ENCODE measurements at places on chromosomes 1 and 21.

DNA sequence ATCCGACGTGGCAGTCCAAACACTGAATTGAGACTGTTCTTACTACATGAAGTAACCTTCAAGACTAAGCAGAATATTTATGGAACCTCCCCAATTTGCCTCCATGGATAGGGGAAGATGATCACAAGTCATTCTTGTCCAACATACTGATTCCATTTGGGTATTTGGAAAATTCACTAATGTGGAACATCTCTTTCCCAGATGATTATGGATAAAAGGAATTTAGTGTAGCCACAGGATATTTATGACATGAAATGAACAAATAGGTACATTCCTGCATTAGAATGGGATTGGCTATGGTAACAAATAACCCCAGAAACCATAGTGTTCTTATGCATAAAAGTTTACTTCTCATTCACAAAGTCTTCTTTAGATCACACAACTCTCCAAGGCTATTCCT lies 40.2 kb upstream of the SGIP1 start:
- no peak overlapping the region for H3K4me3 ChIP-seq
- no peaks in the 10 kb centered on the region for H3K36me3 ChIP-seq
- H3K4me1 ChIP-seq, result no peaks in the 10 kb centered on the region
- no peaks in the 10 kb centered on the region for H3K27me3 ChIP-seq
- DNase-seq, result no peak

DNA sequence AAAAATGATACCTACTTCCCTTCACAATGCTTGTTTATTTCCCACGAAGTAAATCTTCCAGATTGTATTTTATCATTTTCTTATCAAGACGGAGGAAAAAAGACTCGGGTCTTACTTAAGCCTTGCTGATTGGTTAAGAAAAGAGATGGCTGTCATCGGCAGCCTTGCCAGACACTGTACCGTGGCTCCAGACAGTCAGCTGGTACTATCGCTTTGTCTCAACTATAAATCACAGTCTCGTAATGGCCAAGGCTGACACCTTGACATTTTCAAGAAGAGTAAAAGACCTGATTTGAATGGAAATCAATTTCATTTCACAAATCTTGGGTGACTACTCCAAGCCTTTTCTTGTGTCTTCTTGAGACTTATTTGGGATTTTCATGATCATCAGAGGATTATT lies 868.0 kb downstream of the USP25 start:
- no peak overlapping the region for H3K27ac ChIP-seq
- no peaks in the 10 kb centered on the region for H3K4me1 ChIP-seq
- no peaks in the 10 kb centered on the region for H3K27me3 ChIP-seq
- no peak overlapping the region for H3K4me3 ChIP-seq
- H3K36me3 ChIP-seq, result no peaks in the 10 kb centered on the region

DNA sequence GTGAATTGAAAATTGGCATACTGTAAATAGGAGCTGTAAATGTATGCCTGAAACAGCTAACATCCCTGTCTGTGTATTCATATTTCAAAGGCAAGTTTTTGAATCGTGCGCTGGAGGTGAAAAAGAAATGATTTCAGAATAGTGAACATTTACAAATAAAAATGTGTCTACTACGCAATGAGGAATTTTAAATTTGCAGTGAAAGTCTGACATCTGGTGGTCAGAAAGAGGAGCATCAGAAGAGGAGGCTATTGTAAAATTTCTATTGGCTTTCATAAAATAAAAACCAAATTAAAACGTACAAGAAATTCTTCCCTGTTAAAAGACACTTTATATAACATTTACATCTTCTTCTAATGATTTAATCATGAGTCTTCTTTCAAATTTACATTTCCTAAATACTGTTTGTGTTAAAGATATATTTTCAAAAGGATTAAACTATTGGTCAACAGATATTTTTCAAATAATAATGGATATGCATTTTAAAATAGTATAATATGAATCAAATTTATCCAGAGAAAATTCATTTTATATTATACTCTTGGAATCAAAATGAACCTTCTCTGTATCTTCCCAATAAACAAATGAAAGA lies 113.7 kb upstream of the RRP15 start:
- no peak overlapping the region for H3K4me3 ChIP-seq
- no peak for DNase-seq
- H3K27ac ChIP-seq, result no peak overlapping the region
- peaks cover 44% of the 10 kb centered on the region for H3K27me3 ChIP-seq
- H3K4me1 ChIP-seq, result no peaks in the 10 kb centered on the region
- no peaks in the 10 kb centered on the region for H3K36me3 ChIP-seq

GRCh38 chr1:109824349-109825115 lies 60.8 kb upstream of the EPS8L3 start:
- peaks cover 66% of the 10 kb centered on the region for H3K4me1 ChIP-seq
- H3K27ac ChIP-seq, result peak overlapping the region; percentile 27
- H3K4me3 ChIP-seq, result no peak overlapping the region
- DNase-seq, result no peak
- H3K36me3 ChIP-seq, result no peaks in the 10 kb centered on the region

GRCh38 chr1:50980505-50980904 lies 10.5 kb downstream of the CDKN2C start:
- no peak for DNase-seq
- H3K36me3 ChIP-seq, result no peaks in the 10 kb centered on the region
- peaks cover 10% of the 10 kb centered on the region for H3K4me1 ChIP-seq
- H3K4me3 ChIP-seq, result no peak overlapping the region

DNA sequence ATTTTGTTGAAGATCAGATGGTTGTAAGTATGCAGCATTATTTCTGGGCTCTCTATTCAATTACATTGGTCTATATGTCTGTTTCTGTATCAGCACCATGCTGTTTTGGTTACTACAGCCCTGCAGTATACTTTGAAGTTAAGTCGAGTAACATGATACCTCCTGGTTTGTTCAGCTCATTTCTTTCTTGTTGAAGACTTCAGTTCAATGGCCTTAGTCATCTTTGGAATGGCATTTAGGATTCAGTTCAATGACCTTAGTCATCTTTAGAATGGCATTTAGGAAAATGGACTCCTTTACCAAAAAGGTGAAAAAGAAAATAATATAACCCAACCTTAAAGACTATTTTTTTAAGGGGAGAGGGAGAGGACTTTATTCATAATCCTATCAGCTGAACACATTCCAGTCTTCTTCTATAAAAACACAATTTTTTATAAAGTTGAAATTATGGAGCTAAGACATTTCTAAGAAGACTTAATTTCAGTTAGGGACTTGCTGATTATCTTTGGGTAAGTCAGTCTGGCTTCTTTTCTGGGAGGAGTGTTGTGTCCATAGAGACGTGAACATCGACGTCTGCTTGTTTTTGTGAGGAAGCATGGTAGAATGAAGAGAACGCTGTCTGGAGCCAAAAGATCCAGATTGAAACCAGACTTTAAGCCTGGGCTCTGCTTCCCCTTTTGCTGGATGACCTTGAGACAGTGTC lies 48.3 kb downstream of the DDR2 start:
- no peak overlapping the region for H3K4me3 ChIP-seq
- no peaks in the 10 kb centered on the region for H3K27me3 ChIP-seq
- DNase-seq, result no peak

- H3K27ac ChIP-seq, result no peak overlapping the region
- H3K4me1 ChIP-seq, result no peaks in the 10 kb centered on the region
- no peak for DNase-seq
- H3K4me3 ChIP-seq, result no peak overlapping the region
- H3K27me3 ChIP-seq, result peaks cover 13% of the 10 kb centered on the region
These were observed 76.7 kb upstream of the CASZ1 start for GRCh38 chr1:10873189-10873588.

GRCh38 chr1:241888232-241888631 lies 40.2 kb downstream of the EXO1 start:
- no peak for DNase-seq
- H3K27ac ChIP-seq, result no peak overlapping the region
- no peaks in the 10 kb centered on the region for H3K27me3 ChIP-seq
- no peak overlapping the region for H3K4me3 ChIP-seq
- no peaks in the 10 kb centered on the region for H3K36me3 ChIP-seq

GRCh38 chr21:42684109-42684916 lies 30.9 kb downstream of the PDE9A start:
- no peaks in the 10 kb centered on the region for H3K36me3 ChIP-seq

DNA sequence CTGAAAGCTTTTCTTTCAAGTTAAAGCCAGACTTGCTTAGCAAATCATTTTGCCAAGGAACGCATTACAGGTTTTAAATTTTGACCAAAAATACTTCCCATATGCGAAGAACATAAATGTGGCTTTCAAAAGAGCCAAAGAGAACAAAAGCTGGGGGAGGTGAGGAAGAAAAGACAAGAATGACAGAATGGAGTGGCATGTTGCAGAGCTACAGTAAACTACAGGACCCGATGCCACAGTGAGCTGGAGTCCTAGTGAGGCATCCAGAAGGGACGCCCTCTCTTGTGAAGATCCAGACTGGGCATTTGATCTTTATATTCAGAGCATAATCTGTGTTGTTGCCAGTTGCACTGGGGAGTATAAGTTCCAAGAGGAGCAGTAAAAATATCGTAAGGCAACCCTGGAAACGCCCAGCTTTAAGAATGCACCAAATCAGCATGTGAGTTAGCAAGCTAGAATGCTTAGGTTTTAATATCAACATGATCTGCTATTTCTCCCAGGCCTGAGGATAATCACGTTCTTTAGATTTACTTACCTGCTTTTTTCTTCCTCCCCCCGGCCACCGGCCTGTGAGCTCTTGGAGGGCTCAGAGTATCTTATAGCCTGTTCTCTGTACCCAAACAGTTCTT lies 48.4 kb upstream of the HOOK1 start:
- no peaks in the 10 kb centered on the region for H3K4me1 ChIP-seq
- no peaks in the 10 kb centered on the region for H3K27me3 ChIP-seq
- H3K36me3 ChIP-seq, result no peaks in the 10 kb centered on the region
- no peak overlapping the region for H3K4me3 ChIP-seq

GRCh38 chr1:12170263-12170671 lies 3.5 kb downstream of the TNFRSF1B start:
- no peak overlapping the region for H3K4me3 ChIP-seq
- H3K36me3 ChIP-seq, result no peaks in the 10 kb centered on the region
- peaks cover 81% of the 10 kb centered on the region for H3K4me1 ChIP-seq
- no peak for DNase-seq

DNA sequence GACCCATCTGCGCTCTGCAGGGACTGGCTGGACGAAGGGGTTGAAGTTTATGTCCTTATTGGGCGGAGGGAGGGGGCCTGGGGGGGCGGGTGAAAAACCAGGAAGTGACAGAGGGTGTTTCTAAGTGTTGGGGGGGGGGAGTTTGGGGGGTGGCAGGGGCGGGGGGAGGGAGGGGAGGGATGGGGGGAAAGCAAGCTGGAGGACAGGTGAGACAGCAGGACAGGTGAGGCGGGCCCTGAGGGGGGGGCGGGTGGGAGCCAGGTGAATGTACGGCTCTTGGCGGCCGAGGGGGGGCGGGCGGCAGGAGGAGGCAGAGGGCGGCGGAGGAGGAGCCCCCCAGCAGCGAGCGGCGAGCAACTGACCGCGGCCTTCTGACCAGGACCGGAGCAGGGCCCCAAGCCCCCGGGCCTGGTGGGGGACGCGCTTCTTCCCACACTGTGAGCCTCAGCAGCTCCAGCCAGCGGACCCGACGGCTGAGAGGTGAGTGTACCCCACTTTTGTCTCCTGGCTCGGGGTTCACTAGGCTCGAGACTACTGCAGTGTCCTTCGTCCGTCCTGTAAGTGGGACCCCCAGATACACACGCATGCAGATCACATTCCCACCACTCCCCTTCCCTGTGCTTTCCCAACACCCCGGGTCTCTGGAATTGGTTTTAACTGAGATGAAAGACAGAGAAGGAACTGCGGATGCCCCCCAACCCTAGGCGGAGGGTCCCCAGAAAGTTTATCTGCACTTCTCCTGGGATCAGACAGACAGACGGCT lies at the start of gene ZBTB7B:
Gene ZBTB7B (plus strand): TSS at position 339 of the 763 bp plus-strand sequence. CDS start 11,859 bp downstream, outside the sequence.
- peak within 1 kb of the TSS; percentile 91 for H3K27ac ChIP-seq
- peak within 1 kb of the TSS; percentile 97 for H3K4me3 ChIP-seq
- peak; percentile 80 for DNase-seq

- no peak overlapping the region for H3K4me3 ChIP-seq
- H3K4me1 ChIP-seq, result peaks cover 22% of the 10 kb centered on the region
- peak; percentile 38 for DNase-seq
These were observed 47.1 kb upstream of the COL6A2 start for GRCh38 chr21:46050668-46051378.

GRCh38 chr1:157153746-157154145 lies 15.6 kb upstream of the ETV3 start:
- DNase-seq, result no peak
- no peak overlapping the region for H3K4me3 ChIP-seq
- no peaks in the 10 kb centered on the region for H3K36me3 ChIP-seq
- H3K27me3 ChIP-seq, result no peaks in the 10 kb centered on the region
- peaks cover 32% of the 10 kb centered on the region for H3K4me1 ChIP-seq

- no peaks in the 10 kb centered on the region for H3K36me3 ChIP-seq
- no peak overlapping the region for H3K27ac ChIP-seq
- no peaks in the 10 kb centered on the region for H3K4me1 ChIP-seq
- no peak for DNase-seq
- H3K27me3 ChIP-seq, result peaks cover 28% of the 10 kb centered on the region
These were observed 24.0 kb downstream of the C1QB start for GRCh38 chr1:22676916-22677583.

GRCh38 chr1:116972674-116973030 lies 28.9 kb upstream of the CD101 start:
- H3K27me3 ChIP-seq, result no peaks in the 10 kb centered on the region
- no peak overlapping the region for H3K4me3 ChIP-seq
- H3K27ac ChIP-seq, result no peak overlapping the region
- no peaks in the 10 kb centered on the region for H3K36me3 ChIP-seq

GRCh38 chr1:89198491-89199072 lies at the start of gene GBP4:
Gene GBP4, minus strand, starts transcription at chr1:89198942. Its CDS starts 108 bp downstream, at chr1:89198834.
- no peaks in the 10 kb centered on the region for H3K27me3 ChIP-seq
- peaks cover 37% of the 10 kb centered on the region for H3K4me1 ChIP-seq

DNA sequence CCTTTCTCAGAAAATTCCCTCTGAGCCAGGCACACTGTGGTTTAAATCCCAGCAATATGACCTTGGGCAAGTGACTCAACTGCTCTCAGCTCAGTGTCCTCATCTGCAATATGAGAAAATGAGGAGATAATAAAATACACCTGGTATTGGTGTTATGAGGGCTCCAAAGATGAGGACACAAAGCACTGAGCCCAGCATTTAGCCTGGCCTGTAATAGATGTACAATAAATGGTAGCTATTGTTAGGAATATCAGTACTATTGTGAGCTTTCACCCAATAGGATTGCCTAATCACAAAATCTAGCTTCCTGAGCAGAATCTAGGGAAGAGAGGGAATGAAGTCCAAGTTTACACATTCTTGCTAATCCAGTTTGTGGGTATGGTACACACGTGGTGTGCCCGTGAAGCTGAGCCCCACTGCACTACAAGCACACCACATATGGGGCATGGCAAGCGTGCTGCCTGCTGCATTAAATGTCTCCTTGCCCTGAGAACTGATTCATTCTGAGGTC lies 24.3 kb upstream of the SLC30A1 start:
- DNase-seq, result no peak
- peaks cover 3% of the 10 kb centered on the region for H3K27me3 ChIP-seq

Measured in lower lobe of right lung (tissue), 2 donors.